ENCODE measurements at places on chromosomes 7 and 10.

DNA sequence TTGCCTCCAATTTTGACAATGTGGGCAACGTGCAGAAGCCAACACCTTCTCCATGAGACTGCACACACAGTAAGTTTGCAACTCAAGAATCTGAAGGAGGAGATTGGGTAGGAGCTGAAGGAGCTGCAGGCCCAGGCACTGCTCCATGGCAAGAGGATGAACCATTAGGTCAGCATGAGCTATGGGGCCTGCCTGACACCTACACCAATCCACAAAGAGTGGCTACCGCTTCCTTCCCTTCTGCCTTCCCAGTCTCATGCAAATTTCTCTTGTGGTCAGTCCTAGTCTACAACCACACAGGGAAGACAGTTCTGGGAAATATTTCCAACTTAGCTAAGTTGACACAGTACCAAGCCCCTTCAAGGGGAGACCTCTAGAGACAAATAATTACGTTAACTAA lies 142.0 kb upstream of the ADO start:
- DNase-seq = no peak

DNA sequence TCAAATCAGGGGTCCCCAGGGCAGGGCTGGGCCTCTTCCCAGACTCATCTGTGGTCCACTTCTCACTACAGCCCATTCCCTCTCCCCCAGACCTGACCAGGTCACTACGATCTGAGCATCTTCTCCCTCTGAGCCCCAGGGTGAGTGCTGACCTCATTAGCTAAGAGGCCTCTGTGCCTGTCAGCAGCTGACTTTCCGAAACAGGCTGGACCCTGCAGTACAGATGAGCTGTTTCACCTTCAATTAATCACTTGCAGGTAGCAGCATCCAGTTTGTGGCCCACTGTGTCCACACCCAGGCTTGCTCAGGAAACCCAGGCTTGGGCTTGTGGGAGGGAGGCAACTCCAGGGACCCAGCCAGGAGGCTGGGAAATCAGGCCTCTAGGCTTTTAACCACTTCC lies 24.3 kb downstream of the SRRM3 start:
- no peak for DNase-seq

- no peak for DNase-seq
Measured at GRCh38 chr10:130857631-130858295, 453.8 kb downstream of the TCERG1L start.

DNA sequence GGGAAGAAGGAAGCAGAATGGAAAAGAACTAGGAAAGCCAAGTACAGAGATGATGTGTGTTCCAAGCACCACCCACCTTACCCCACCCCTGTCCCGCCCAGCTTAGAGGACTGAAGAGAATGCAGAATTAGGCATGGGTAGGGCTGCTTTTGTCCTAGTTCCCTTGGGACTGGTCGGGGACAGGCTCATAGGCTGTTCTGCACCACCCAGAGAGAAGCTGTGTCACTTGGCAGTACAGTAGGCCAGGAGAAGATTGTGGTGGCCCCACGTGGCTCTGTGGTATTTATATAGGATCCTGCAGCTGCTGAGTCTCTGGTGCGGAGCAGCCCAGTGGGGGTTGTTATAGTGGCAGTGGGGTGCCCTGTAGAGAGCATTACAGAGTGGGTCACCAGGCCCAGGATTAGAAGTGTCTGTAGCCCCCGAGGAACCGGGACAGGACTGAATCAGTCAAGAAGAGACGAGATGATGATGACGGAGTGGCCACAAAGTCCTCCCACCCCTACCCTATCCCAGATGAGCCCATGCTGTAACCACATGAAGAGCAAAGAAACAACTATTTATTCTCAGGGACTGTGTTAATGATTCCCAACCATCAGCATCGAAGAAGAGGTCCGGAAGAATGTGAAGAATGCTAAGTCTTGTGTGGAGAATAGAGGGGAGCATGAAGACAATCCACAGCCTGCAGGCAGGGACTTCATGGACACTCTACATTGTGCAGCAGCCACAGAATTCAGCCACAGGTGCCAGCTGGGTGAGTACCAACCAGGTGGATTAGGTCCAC lies 88.9 kb downstream of the C1GALT1 start:
- no peak for DNase-seq

DNA sequence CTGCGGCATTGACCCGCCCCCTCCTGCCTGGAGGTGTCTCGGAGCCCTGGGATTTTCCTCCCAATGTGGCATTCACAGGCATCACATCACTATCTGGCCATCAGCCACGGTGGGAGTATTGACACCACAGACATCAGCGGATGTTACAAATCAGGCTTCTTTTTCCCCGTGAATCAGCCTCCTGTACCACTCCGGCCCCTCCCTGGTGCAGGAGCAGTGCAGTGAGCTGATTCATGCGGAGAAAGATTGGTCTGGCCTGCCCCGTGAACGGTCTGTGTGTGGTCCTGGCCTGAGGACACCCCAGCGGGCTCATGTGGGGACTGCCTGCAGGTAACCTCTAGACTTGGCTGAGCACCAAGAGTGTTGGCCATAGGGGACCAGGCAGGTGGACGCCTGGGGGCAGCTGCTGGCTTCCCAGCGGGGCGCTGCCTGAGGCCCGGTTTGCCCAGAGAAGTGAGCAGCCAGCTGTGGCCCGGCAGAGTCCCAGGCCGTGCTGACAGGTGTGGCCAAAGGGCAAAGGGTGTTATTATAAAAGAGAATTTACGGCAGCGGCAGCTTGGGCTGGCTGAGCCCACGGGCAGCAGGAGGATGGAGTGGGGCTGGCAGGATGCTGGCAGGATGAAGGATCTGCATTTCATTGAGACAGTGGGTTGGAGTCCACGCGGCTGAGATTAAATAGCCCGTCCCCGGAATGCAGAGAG lies 32.1 kb upstream of the GNA12 start:
- DNase-seq = no peak

DNA sequence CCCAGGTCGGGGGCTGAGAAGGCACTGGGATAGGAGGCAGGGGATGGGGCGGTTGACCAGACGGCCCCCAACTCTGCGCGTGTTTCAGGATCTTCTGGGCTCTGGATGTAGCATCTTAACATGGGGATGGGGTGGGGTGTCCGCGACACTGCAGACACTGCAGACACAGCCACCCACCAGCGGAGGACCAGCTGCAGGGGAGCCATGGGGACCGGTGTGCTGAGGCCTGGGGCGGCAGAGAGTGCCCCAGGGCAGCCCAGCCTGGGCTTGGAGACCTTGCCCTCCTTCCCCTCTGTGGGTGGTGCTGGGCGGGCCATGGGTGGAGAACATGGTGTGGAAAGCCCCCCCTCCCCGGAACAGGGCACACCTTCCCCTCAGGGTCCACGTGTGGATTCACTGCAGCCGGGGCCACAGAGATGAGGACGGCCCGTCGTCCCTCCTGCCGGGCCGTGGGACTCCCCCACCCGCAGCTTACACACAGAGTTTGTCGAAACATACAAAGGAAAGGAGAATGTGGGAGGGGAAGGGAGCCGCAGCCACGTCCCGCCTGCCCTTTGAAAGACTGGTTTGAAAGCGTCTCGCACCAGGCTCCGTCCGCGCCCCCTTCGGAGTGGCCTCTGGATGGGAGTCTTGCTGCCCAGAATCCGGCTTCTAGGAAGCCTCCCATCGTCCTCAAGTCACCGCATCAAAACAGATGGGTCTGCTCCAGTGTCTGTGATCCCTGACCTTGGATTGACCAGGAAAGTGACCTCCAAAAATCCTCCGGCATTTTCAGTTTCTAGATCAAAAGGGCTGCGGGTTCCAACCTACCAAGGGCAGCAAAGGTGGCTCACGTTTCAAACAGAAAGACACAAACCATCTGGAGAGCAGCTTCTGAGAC lies 91.5 kb upstream of the TCERG1L start:
- no peak for DNase-seq

GRCh38 chr10:58998924-58999713 lies 177.3 kb upstream of the PHYHIPL start:
- DNase-seq = no peak

- no peak for DNase-seq
Measured at GRCh38 chr10:62528441-62528840, 154.3 kb downstream of the ZNF365 start.

- no peak for DNase-seq
Measured at GRCh38 chr10:38605153-38605661, 511.1 kb downstream of the ZNF37A start.

DNA sequence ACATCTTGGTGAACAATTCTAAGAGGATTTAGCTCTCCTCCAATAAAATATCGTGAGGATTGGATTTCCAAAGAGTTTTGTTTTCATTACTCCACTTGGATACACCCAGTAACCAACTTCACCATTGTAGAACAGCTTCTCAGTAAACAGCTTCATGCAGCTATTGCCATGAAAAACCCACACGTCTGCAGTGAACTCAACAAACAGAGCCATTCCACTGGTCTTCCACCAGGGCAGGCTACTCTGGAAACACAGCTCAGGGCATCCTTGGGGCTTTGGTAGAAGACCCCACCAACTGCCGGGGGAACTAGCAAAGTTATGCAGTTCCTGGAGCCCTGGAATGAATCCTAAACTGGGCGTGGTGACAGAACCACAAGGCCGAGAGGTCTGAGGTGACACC lies 77.4 kb downstream of the CALN1 start:
- DNase-seq = no peak

- DNase-seq = no peak
Measured at GRCh38 chr7:13333371-13333770, 645.9 kb downstream of the ARL4A start.

DNA sequence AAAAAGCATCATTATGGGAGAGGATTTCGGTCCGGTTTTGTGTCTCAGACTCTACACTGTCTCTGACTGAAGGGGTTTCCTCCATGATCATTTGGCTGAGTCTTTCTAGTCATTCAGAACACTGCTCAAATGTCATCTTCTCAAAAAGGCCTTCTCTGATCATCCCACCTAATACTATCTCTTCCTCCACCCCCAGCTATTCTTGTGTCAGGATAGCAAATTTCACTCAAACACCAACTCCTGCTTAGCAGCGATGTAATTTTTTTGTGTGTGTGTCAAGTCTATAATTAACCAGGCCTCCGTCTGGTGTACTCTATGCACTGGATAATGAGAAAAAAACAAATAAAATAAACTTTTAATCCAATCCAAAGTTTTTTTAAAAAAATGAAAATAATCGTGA lies 200.4 kb downstream of the KCND2 start:
- no peak for DNase-seq

DNA sequence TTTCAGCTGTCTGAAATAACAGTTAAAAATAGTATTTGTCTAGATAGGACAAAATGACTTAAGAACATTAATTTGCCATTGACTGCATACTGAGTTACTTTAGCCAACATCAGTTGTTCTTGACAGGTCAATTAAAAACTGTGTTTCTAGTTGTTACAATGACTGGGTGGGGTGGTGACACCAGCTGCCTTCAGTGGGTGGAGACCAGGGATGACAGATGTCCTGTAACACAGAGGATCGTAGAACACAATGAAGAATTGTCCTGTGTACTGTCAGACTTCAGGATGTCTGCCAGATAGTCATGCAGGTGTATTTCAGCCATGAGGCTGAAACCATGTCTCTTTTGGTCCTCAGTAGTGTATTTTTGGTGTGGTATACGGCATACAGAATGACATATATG lies 24.4 kb downstream of the TRUB1 start:
- DNase-seq = no peak

- no peak for DNase-seq
Measured at GRCh38 chr10:74445493-74445892, 294.5 kb downstream of the ADK start.
